ENCODE measurements at places on chromosomes 13 and 19.

GRCh38 chr19:12777217-12778016 lies 2.1 kb upstream of the HOOK2 start:
- peak; percentile 80 for DNase-seq

GRCh38 chr13:108352599-108352998 lies 83.1 kb downstream of the TNFSF13B start:
- no peak for DNase-seq

DNA sequence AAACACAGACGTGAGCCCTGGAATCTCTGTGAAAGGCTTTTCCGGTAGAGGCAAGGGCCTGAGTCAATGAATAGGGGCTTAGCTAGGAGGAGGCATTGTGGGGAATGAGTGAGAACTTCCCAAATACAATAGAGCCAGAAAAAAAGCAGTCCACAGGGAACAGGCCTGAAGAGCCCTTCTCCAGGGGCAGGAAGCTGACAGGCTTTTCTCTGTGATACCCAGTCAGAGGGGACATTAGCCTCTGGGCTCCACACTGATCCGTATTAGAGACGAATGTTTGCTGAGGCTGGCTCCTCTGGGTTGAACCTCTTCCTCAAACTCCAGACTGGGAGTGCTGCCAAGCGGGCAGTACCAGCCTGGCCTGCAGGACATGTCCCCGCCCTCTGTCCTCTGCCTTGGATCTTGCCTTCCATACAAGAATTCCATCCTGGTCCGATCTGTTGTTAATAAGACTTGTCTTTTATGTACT lies 2.3 kb downstream of the DHRS12 start:
- peak; percentile 65 for DNase-seq

- DNase-seq = no peak
These were observed 642 bp downstream of the PSG8 start for GRCh38 chr19:42764836-42765235.

DNA sequence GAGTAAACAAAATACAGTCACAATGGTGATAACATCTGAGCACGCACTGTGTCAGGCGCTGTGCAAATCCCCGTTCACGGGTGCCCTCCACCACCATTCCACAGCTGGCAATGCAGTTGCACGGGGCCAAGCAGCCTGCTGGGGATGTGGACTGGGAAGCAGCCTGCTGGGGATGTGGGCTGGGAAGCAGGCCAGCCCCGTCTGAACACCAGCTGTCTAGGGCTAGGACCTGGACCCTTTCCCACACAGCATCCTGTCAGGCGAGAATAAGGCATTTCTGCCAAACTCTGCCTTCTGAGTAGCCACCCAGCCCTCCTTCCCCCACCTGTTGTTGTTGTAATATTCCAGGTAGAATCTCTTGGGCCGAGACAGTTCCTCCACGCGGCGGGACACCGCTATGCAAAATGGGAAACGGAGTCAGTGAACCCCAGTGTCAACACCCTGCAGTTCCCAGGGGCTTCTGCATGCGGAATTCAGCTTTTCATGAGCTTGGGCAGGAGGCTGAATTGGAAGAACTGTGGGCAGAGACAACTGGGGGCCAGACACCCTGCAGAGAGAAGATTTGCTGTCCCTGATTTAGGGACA lies 27.8 kb upstream of the MIER2 start:
- DNase-seq = peak; percentile 64

- DNase-seq = no peak
These were observed 48.6 kb downstream of the FOXO1 start for GRCh38 chr13:40617801-40618356.

GRCh38 chr19:7670150-7670783 lies 1.4 kb downstream of the RETN start:
- DNase-seq = no peak

DNA sequence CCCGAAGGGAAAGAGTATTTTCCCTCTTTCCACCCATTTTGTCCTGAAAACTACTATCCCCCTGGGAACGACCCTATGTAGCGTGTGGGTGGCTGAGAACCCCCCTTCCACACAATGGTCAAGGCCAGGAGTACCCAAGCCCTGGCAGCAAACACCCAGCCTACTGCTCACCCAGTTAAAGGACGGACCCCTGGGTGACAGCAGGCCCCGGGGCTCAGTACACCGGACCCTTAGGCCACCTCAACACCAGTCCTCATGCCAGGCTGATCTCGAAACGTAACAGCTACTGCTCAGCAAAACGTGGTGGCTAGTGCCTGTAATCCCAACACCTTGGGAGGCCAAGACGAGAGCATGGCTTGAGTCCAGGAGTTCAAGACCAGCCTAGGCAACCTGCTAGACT lies 1.4 kb downstream of the ANKRD27 start:
- DNase-seq = no peak

GRCh38 chr19:2259336-2259735 lies 3.1 kb upstream of the JSRP1 start:
- DNase-seq = no peak

- DNase-seq = no peak
These were observed 53.9 kb upstream of the OBI1 start for GRCh38 chr13:78712831-78713230.

DNA sequence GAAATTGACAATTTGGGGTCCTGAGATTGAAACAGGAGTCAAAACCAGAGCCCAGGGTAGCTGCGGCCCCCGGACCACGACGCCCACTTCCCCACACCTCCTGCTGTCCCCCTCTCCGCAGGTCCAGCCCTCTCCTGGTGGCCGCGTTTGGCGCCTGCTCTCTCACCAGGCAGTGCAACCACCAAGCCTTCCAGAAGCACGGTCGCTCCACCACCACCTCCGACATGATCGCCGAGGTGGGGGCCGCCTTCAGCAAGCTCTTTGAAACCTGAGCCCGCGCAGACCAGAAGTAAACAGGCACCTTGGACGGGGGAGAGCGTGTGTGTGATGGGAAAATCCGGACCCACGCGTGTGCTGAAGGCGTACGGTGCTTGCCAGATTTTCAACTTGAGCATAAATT lies 22.9 kb downstream of the NAXD start:
- no peak for DNase-seq

DNA sequence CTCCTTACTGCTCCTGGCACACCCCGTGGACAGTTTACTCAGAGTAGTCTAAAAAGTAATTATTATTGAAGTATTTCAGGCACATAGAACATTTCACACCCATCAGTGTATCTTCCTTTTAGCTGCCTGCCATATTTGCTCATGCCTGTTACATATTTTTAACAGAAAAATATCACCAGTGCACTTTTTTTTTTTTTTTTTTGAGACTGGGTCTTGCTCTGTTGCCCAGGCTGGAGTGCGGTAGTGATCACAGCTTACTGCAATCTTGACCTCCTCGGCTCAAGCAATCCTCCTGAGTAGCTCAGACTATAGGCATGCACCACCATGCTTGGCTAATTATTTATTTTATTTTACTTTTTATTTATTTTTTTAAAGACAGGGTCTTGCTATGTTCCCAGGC lies 40.7 kb upstream of the GPI start:
- no peak for DNase-seq

- DNase-seq = peak; percentile 72
These were observed 465.6 kb downstream of the ITGBL1 start for GRCh38 chr13:101917833-101918661.

GRCh38 chr19:4889034-4889815 lies 13.5 kb downstream of the ARRDC5 start:
- DNase-seq = no peak

GRCh38 chr13:61391426-61391825 lies 24.2 kb downstream of the PCDH20 start:
- no peak for DNase-seq

DNA sequence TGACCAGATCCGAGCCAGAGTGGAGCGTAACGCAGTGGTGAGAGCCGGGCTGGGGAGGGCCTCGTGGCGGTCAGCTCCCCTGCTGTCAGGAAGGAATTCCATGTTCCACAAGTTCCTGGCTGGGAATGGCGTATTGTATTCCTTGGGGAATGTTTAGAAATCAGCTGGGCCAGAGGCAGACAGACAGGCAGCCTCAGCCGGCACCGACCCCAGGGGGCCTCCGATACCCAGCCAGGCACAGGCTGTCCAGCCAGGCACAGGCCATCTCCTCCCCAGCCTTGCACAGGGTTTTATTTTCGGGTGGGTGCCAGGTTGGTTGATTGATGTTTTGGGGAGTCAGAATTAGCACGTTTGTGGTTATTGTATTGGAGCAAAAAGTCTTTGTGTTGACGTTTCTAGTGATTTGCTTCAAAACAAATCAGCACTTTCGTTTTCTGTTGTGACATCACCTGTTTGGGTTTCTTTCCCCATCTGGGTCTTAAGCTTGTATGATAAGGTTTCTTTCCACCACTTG lies 126.6 kb upstream of the MCF2L start:
- no peak for DNase-seq

DNA sequence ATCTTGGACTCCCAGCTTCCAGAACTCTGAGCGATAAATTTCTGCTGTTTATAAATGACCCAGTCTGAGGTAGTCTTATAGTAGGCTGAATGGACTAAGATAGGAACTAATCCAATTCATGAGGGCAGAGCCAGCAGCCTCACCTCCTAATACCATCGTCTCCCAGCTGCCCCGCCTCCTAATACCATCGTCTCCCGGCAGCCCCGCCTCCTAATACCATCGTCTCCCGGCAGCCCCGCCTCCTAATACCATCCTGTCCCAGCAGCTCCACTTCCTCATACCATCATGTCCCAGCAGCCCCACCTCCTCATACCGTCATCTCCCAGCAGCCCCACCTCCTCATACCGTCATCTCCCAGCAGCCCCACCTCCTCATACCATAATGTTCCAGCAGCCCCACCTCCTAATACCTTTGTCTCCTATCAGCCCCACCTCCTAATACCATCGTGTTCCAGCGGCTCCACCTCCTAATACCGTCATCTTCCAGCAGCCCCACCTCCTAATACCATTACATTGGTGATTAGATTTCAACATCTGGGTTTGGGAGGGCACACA lies 2.4 kb upstream of the ARGLU1 start:
- no peak for DNase-seq

DNA sequence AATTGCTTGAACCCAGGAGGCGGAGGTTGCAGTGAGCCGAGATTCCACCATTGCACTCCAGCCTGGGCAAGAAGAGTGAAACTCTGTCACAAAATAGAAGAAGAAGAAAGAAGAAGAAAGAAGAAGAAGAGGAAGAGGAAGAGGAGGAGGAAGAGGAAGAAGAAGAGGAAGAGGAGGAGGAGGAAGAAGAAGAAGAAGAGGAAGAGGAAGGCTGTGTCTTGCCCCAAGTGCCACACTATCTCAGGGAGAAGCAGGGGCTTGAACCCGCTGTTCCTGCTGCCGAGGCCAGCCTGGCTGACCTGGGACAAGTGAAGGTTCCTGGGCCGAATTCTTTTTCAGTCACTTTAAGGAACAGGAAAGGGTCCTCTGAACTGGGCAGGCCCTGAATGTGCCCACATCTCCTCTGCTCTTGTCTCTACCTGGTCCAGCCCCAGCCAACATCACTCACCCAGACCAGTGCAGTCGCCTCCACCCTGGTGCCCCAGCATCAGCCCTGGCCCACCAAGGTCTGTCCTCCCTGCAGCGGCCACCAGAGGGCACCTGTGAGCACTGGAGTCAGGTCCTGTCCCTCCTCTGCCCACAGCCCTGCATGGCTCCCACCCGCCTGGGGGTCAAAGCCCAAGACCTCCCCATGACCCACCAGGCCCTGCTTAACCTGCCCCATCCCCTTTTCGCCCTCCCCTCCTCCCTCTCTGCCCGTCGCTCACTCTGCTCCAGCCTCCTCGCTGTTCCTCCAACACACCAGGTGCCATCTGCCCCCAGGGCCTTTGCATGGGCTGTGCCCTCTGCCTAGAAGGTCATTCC lies 20.0 kb downstream of the TICAM1 start:
- DNase-seq = peak; percentile 61

GRCh38 chr13:38866649-38867048 lies 124.0 kb downstream of the STOML3 start:
- peak; percentile 30 for DNase-seq

GRCh38 chr13:33884531-33885220 lies 66.7 kb downstream of the RFC3 start:
- no peak for DNase-seq

DNA sequence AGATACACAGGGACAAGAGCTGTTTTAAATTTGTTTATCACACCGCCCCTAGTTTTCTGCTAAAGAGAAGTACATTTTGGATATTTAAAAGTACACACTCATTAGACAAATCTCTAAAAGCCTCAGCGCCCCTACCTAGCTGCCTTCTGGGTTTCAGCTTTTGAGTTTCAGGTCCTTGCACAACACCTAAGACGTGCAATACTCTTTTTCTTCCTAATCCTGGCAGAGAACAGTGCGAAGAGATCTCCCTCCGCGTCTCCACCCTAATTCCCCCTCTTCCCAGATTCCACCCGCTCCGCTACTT lies 421 bp upstream of the KLF5 start:
- DNase-seq = no peak

DNA sequence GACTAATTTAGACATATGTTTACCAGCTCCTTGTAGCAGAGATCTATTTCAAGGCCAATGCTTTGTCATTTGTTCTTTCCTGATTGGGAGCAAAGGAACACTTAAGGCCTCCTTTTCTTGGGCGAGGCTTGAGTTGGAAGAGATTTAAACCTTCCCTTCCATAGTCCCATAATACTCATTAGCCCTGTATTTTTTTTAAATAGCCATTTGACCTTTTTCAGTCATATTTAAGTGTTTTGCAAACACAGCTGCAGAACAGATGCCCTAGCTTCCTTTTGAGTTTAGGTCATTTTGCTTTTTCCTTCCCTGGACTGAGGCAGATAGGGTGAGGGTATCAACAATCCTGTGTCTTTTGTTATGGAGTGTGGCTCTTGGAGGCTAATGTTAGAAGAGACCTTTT lies 198.3 kb downstream of the NBEA start:
- no peak for DNase-seq

DNA sequence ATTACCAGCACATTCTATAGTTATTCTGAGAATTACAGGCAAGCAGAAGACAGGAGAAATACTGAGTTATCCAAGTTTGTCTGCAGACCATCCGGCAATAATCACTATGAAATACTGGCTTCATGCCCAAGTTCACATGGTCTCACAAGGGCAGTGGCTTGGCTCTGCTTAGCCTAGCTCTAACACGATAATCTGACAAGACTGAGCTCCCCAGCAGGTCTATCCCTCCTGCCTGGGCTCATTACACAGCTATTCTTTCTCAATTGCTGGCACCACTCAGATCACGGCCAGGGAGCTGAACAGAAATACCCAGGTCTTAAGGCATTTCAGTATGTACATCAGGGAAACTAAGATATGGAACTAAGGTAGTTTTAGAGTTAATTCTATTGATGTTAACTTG lies 361.6 kb upstream of the PCDH20 start:
- no peak for DNase-seq

GRCh38 chr13:29802621-29803020 lies 47.8 kb downstream of the UBL3 start:
- DNase-seq = no peak

DNA sequence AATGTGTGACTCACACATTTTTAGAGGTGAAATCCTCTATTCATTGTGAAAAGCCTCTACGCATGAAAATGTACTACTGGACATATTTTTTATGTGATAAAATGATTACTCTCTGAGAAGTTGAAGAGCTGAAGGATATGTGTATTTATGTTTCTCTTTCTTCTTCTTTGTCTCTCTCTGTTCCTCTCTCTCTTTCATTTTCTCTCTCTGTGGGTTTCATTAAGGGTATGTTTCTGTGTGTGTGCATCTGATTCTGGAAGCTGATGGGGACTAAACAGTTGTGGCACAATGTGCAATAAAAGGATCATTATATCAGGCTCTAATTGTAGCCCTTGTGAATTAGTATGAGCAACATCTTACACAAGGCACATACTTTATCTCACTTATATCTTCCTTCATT lies 867.7 kb downstream of the PCDH9 start:
- DNase-seq = no peak

- DNase-seq = no peak
These were observed 125.8 kb upstream of the C1QTNF9B start for GRCh38 chr13:24023073-24023472.

GRCh38 chr19:43765109-43765876 lies 10.5 kb upstream of the SMG9 start:
- no peak for DNase-seq

GRCh38 chr13:93736081-93736480 lies 509.5 kb downstream of the GPC6 start:
- DNase-seq = no peak

Data from cerebellar cortex (tissue), 1 donor.